Left renal pelvis (tissue), 4 donors: ENCODE measurements at places on chromosomes 5 and 9. TPM values are rescaled to one million over a fixed set of nuclear protein-coding genes. Genes with fewer than 3 reads are reported as not detected.
A peak's percentile ranks its signal among the peaks of the same experiment; 100 is the strongest.

DNA sequence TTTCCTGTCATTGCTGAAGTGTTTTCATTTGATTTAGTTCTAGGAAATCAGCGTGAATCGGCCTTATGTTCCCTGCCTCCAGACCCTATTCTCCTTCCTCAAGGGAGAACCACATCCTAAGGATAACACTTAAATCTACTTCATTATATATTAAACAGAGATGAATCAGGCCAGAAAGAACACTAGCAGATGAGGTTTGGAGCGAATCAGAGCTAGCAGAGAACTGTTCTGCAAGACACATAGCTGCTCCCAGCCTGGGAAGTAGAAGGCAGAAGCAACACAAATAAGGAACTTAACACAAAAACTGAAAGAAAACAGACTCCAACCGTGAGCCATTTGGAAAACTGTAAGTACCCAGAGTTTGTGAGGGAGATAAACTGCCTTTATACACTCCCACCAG lies 718.2 kb downstream of the SEMA5A start:
- DNase-seq, result no peak

Gene TEX48
- not detected for polyA plus RNA-seq

Gene WNT8A
- polyA plus RNA-seq, result 0.29 TPM

Gene SPATA6L
- 3.0 TPM for polyA plus RNA-seq

Gene SPAG8
- polyA plus RNA-seq, result 5.6 TPM

DNA sequence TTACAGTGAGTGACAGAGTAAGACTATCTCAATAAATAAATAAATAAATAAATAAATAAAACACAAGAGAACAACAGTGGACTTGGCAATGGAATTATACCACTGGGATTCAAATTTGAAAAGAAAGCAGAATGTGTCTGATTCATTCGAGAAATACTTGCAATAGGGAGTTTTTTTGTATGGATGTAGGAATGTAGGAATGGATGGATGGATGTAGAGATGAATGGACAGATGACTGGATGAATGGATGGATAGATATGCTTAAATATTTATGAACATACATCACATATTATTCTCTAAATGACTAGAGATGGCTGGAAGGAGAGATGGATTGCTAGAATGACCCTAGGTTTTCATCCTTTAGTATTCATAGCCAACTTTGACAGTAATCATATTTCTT lies 22.0 kb upstream of the CEMIP2 start:
- no peak for DNase-seq

Gene SLC27A6
- polyA plus RNA-seq, result 1.6 TPM

DNA sequence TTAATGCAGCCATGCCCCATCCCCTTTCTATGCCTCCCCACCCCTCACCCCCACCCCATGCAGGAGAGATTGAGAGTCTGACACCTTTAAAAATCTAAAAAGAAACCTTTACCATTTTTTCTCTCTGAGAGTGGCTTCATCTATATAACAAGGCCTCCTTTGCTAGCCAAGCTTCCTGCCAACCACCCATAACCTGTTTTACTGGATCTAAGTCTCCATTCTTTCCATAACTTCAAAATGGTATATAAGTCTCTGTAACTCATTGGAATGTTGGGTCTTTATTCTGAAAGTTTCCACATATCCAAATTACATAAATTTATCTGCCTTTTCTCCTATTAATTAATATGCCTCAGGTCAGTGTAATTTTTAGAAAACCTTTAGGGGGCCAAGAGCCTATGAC lies 1174.0 kb downstream of the MAT2B start:
- DNase-seq, result no peak

Gene ANXA2R
- polyA plus RNA-seq, result 1.1 TPM

GRCh38 chr9:12702160-12702758 lies 9.1 kb downstream of the TYRP1 start:
- no peak for DNase-seq

GRCh38 chr5:134477462-134478245 lies 47.8 kb upstream of the JADE2 start:
- DNase-seq, result no peak

DNA sequence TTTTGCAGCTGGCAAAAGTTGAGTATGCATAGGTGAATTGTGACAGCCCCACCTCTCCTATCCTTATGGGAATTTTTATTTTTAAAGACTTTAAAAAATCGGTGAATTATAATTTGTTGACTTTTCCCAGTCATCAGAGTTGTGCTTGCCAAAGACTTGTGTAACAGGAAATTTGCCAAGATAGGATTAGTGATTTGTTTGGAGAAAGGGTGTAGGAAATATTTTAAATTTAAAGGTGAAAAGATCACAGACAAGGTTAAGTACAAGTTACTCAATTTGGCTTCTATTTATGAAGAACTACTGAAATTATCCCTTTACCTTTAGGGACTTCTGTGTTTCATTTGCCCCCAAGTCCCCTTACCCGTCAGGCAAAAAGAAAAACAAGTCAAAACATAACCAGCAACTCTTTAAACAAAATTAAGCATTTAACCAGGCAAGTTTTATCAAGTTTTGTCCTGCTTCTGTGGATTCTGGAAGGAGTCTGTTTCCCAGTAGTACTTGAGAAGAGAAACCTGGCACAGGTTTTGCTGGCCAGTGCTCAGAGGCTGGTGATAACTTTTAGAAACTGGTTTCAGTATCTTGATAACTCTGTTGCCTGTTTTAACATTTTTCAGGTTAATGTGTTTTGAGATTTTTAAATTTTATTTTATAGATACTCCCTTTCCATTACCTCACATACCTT lies 285.4 kb downstream of the MAST4 start:
- no peak for DNase-seq

DNA sequence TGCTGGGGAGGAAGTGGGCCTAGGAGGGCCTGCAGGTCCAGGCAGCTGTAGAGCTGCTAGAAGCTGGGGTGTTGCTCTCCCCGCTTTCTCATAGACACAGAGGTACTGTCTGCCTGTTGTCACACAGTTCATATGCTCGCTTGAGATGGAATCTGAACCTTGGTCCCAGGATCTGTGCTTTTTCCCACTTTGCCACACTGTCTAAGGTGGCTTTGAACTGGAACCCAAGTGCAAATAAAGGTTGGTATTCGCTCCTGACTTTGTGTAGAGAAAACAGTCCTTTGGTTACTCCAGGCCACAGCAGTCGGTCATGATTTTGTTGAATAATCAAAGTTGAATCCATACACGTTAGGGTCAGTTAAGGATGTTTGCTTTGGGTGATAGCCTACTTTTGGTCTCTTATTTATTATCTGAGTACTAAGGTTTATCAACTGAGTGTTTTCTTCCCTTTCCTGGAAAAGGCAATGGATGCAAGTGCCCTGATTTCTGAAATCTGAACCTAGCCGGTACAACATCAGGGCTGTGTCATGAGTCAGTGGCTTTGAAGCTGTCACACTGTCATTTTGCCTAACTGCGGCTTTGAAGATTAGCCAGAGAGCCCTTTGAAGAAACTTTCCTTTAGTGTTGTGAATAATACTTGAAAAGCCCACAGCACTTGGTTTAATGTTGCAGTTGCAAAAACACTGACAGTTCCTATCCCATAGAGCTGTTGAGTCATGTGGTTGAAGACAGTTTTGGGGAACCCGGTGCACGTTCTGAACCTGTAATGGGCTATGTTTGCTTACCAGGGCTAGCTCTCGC lies 41.3 kb downstream of the HABP4 start:
- peak; percentile 45 for DNase-seq
